Mammary epithelial cell (primary cell): ENCODE measurements at places on chromosomes 3 and 15. TPM values are rescaled to one million over a fixed set of nuclear protein-coding genes. Genes with fewer than 3 reads are reported as not detected.

DNA sequence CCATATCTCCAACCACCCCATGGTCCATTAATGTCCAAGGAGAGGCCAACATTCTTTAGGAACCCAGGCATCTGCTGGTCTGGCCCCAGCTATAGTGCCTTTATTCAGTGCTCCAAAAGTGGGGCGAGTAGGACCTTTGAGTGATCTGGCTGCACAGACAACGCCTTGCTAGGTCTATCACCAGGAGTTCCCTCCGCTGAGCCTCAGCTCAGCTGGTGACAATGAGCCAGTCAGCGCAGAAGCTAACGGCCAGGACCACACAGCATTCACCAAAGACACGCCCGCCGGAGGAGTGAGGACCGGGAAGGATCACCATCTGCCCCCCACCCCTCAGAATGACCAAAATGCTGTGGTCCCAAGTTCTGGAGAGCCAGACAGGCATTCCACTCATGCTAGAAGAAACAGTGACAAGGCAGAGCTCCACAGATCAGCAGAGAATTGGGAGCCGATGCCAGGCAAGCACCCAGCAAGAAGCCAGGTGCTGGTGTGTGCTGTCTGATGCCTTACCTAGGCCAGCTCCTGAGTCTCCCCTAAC is 19.0 kb downstream of the TBC1D2B start:
- DNase-seq: no peak

DNA sequence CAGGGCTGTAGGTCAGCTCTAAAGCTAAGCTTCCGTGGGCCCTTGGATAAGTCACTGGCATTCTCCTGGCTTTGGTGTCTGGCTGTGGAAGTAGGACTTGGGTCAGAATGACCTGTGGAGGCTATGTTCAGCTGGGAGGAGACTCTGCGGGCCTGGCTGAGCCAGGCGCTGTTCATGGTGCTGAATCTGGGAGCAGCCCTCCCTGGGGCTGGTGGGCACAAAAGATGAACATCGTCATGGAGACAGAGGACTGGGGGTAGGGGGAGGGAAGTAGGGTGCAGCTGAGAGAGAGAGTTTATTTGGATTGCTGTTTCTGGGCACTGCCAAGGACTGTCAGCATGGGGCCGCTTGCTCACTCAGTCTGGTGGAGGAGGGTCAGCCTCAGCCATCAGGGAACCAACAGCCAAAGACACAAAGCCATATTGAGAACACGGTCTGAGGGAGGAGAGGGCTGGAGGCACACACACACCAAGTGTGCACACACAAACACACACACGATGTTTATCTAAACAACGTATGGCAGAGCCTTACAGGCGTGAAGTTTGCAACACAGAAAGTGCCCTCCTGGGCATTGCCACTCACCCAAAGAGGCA is 120.7 kb upstream of the LINGO1 start:
- DNase-seq: peak; percentile 6

- DNase-seq: peak; percentile 94
These were observed 5.2 kb downstream of the LINS1 start for GRCh38 chr15:100596792-100597191.

GRCh38 chr3:45178183-45179023 is 32.2 kb upstream of the CDCP1 start:
- DNase-seq: peak; percentile 79

The SH2D7 gene
- total RNA-seq: not detected

The UROC1 gene
- total RNA-seq: not detected

The MESP2 gene
- not detected for total RNA-seq

The C3orf33 gene
- total RNA-seq: 3.0 TPM

The P2RY14 gene
- total RNA-seq: not detected in 2 replicates
